ENCODE measurements at places on chromosomes 5 and 9. TPM values are rescaled to one million over a fixed set of nuclear protein-coding genes. Genes with fewer than 3 reads are reported as not detected.

The SLC6A19 gene
- total RNA-seq = 2.6 TPM

The DNAJC18 gene
- 23.1 TPM for total RNA-seq

The CTXN3 gene
- not detected for total RNA-seq

The KCNV2 gene
- total RNA-seq = not detected

The ENTR1 gene
- total RNA-seq = 70.9 TPM

The IDNK gene
- 4.5 TPM for total RNA-seq

DNA sequence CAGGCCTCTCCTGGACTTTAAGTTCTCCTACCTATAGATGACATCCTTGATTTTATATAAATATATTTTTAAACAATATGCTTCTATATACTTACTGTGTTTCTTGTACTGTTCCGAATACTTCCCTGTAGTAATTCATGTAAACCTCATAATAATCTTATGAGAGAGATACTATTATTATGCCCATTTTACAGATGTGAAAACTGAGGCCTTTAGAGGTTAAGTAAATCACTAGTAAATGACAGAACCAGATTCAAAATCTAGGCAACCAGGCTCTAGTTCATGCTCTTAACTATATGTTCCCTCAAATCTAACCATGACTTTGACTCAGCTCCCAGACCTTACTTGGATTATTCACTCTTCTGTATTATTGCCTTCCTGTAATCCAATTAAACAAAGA, 243.0 kb upstream of the NR4A3 start:
- no peak for DNase-seq
- H3K27me3 ChIP-seq = no peaks in the 10 kb centered on the region
- no peak overlapping the region for H3K27ac ChIP-seq
- peaks cover under 1% of the 10 kb centered on the region for H3K36me3 ChIP-seq
- no peaks in the 10 kb centered on the region for H3K4me1 ChIP-seq

GRCh38 chr9:79581388-79581787, 9.6 kb downstream of the TLE4 start:
- H3K4me3 ChIP-seq = no peak overlapping the region
- DNase-seq = no peak
- H3K27ac ChIP-seq = no peak overlapping the region
- peaks cover 59% of the 10 kb centered on the region for H3K4me1 ChIP-seq

DNA sequence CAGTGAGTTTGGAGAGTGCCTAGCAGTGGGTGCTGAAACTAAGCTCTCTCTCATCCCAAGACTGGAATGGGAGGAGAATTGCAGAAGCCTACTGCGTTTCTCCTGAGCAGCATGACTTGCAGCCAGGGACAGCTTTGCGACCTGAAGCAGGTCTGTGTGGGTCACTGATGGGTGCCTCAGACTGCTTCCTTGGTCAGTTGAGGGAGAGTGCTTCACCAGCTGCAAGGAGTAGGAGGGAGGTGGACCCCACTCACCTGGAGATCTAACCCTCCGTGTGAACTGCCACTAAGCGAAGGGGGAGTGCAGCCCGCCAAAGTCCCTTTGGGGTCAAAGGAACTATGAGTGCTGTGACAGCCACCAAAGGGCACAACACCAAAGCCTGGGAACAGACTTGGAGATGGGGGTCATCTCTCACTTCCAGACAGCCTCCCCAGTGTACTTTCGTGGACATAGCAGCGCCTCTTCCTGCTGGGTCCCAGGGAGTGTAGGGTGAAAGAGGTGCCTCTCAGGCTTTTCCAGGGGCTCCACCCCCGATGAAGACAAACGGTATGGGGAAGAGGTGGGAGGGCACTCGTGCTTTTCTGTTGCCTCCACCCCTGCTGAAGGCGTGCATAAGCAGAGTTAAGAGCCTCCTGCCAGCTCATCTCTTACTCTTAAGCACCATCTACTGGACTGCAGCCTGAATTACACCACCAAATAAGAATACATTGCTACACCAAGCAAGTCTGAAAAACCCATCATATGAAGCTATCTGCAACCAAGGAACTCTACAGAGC, 34.3 kb upstream of the MACIR start:
- no peak overlapping the region for H3K27ac ChIP-seq
- no peaks in the 10 kb centered on the region for H3K27me3 ChIP-seq
- H3K36me3 ChIP-seq = peaks cover 2% of the 10 kb centered on the region

DNA sequence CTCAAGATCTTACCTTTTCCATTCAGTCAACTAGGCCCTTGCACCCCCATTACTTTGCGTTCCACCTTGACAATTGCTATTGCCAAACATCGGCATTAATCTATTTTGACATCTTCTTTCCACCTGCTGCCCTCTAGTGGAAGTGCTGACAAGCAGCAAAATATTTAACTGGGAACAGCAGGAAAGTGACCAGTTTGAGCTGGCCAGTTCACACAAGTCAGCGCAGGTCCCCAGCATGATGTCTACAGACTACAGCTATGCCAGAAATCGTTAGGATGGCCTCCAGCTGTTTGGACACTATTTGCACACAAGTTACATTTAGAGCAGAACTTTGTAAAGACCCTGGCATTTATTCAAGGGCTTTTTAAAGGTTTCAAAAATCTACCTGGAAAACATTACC, 160.1 kb downstream of the GHR start:
- H3K27me3 ChIP-seq = no peaks in the 10 kb centered on the region
- H3K4me1 ChIP-seq = peaks cover 6% of the 10 kb centered on the region
- H3K4me3 ChIP-seq = no peak overlapping the region
- peaks cover 3% of the 10 kb centered on the region for H3K36me3 ChIP-seq
- no peak for DNase-seq

- no peak for DNase-seq
- peaks cover 7% of the 10 kb centered on the region for H3K36me3 ChIP-seq
- H3K27me3 ChIP-seq = no peaks in the 10 kb centered on the region
- H3K27ac ChIP-seq = no peak overlapping the region
- no peaks in the 10 kb centered on the region for H3K4me1 ChIP-seq
Measured at GRCh38 chr5:113040672-113041260, 64.2 kb downstream of the DCP2 start.

DNA sequence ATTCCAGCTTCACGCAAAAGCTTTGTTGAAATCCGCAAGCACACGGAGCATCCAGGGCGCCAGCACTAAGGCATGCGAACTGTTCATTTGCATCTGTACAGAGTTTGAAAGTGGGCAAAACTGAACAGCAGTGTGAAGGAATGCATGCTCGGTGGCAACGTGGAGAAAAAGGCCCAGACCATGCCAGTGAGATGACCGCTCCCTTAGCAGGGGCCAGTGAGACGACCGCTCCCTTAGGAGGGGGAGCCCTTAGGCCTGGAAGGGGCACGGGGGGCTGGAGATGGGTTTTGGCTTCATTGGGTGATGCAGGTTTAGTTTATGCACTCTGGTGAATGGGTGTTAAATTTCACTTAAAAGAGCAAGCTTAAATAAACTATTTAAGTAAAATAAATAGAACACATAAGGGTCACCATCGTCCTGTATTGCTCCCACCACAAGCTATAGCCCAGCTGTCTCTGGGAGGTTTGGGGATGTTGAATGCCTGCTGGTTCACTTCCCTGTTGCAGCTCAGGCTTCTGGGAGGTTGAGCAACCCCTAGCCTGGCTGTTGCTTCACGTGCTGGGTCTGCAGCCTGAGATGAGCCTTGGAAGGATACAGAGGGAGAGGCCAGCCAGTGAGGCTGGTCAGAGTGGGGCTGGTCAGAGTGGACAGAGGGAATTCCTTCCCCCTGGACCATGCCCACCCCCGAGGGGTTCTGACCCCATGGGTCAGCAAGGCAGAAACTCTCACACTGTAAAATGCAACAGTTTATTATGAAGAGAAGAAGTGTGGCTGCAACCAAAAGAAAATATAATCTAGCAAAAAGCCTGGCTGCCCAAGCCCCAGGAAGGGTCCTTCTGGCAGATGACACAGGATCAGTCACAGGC, 4.6 kb upstream of the FCN1 start:
- no peak overlapping the region for H3K4me3 ChIP-seq
- DNase-seq = no peak
- peaks cover 20% of the 10 kb centered on the region for H3K27me3 ChIP-seq

All from progenitor cell of endocrine pancreas (in vitro differentiated cells).